ENCODE measurements at places on chromosomes 1 and 21.

DNA sequence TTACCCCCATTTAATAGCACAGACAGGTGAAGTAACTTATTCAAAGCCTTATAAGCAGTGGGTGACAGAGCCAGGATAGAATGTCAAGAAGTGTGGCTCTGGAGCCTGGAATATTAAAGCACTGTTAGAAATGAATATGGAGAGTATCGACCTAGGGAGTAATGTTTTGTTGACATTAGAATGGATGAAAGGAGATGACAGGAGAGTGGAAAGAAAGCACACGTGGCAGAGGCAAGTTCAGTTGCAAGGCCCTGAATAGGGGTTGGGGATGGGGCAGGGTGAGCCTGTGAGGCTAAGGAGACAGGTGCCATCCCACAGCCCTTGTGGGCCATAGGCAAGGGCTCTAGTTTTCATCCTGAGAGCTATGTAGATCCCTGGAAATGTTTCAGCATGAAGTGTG lies 125.5 kb upstream of the PLXNA2 start:
- DNase-seq, result no peak

DNA sequence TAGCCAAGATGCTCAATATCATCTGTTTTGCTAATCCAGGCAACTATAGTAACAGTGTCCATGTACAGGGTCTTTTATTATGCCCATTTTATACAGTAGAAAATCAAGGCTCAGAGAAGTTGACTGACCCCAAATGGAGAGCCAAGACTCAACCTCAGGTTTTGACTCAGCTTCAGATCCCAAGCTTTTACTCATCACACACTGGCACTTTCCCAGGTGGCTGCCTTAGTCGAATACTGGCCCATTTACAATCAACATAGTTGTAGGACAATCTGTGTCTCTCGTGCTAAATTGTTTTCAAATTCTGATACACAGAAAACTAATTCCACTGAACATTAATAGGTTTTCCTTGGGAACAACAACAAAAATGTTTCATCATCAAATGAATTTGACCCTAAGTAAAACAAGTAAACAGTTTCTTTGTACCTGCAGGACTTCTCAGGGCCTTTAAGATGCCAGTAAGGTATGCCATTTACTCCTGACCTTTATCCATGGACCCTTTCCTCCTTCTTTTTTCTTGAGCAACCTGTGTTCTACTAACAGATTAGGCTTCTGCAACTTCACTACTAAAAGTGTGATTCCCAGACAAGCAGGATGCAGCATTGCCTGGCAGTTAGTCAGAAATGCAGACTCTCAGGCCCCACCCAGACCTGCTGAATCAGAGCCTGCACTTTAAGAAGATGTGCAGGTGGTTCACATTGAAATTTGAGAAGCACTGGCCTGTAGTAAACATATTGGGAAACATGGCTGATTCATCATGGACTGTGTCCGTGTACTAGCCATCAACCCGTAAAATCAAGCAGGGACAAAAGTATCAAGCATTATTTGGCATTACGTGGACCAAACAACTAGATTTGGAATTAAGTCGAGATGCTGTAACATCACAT lies 128.8 kb downstream of the RRAGC start:
- no peak for DNase-seq

- peak; percentile 48 for DNase-seq
These were observed 186.9 kb upstream of the ADGRL4 start for GRCh38 chr1:79193211-79194079.

DNA sequence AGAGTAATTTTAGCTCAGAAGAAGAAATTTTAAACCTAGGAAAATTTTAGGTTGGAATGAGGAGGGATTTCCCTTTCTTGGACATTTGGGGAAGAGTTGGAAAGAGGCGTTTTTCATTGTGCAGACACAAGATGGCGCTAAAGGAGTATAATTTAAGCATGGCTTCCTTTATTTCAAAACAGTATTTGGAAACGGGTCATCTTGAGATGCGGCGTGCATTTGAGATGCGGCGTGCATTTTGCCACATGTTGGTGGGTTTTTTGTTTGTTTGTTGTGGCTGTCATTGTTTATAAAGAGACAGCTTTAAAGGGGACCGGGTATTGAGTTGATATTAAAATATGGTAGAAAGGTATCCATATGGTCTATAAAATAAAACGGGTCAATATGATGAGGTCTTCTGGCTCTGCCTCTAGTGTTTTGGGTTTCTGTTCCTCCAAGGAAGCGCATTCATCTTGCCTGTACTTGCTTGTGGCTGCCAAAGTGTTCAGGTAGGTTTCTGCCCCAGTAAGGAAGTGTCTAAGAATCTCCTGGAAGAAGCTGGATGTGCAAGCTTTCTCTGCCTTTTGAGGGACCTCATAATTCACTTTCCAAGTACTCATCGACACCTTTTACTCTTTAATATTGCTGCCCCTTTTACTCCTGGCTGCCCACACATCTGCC lies 210.3 kb downstream of the SLC35F3 start:
- DNase-seq, result no peak

GRCh38 chr1:224785040-224785328 lies 144.5 kb upstream of the DNAH14 start:
- DNase-seq, result no peak

GRCh38 chr1:212234431-212235395 lies 50.5 kb upstream of the PPP2R5A start:
- peak; percentile 58 for DNase-seq

- DNase-seq, result no peak
These were observed 2.0 kb downstream of the KRTAP10-9 start for GRCh38 chr21:44628707-44629391.

GRCh38 chr21:45351526-45352275 lies 53.3 kb upstream of the COL18A1 start:
- DNase-seq, result no peak

GRCh38 chr1:54833121-54833520 lies 32.0 kb upstream of the TTC22 start:
- no peak for DNase-seq

GRCh38 chr1:85132078-85132720 lies 68.6 kb downstream of the SYDE2 start:
- no peak for DNase-seq

- no peak for DNase-seq
These were observed 8.7 kb downstream of the COP1 start for GRCh38 chr1:176198413-176198812.

DNA sequence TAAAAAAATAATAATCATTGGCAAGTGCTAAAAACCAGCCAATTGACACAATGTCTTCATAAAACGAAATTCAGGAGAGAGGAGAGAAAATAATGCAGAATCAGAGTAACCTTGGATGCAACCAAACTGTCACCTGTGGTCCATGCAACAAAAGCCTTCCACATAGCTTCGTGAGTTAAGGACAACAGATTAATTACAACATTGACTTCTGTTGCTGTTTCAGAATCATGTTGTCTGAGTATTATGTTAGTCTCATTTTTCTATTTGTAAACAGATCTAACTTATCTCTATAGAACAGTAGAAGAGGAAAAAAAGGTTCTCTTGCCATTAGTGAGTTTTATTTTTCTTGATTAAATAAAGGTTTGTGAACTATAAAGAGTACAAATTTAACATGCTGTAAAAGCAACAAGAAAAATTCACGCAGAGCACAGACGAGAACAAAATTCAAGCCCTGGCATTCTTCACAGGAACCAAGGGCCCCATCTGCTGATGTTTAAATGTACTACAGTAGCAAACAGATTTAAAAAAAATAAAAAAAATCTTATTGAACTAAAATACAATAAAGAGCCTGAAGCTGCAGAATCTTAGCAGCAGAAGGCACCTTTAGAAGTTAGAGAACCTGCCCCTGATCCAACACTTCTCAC lies 381.1 kb upstream of the PKN2 start:
- DNase-seq, result no peak

DNA sequence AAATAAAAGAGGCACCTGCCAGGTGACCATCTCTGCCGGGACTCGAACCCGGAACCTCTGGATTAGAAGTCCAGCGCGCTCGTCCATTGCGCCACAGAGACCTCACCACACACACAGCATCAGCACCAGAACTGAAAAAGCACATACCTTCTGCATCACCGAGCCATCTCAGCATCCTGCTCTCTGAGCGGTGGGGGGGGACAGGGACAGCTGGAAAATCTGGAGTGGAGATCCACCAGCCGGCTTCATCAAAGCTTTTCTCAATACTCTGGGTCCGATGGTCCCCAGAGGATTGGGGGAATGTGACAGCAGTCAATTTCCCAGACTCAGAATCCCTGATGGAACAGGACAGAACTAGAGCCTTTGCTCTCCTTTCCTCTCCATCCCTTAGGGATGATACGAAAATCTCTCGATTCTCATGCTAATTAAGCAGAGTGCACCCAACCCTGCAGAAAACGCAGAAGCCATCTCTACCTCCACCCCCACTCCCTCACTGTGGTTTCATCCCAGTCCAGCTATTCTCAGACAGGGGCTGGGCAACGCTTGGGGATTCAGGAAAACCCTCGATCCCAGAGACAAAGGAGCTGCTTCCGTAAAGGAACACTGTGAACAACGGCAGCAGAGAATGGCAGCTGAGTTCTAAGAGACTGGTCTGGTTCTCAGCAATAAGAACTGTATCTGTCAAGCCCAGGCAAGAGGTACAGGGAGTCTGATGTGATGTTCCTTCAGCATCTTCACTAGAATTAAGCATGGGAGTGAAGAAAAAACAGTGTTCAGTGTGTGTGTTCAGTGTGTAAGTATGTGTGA lies 29.6 kb upstream of the CADM3 start:
- DNase-seq, result no peak

- no peak for DNase-seq
These were observed 76.9 kb upstream of the LYST start for GRCh38 chr1:235943581-235944114.

DNA sequence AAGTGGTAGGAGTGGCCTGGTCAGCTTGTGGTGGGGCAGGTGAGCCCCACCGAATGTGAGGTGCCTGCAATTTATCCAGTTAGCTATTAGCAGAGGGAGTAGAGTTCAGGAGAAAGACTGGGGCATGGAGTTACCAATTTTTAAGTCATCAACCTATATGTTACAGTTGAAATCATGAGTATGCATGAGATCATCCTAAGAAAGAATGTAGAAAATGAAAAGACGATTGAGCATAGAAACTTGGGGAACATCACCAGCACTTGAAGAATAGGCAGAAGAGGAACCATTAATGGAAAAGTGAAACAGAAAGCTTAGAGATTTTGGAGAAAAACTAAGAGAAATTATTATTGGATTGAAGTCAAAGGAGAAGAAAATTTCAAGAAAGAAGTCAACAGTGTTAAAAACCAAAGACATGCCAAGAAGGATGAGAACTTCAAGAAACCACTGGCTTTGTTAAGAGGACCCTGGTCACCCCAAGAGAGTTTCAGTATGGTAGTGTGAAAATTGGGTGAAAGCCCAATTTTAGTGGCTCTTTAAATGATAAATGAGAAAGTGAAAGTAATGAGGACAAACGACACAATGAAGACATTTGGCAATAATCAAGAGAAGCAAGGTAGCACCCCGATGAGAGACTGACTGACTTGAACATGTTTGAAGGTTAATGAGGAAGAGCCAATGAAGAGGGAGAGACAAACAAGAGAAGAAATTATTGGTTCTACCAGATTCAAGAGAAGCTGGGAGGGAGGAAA lies 36.7 kb downstream of the DNASE2B start:
- no peak for DNase-seq

DNA sequence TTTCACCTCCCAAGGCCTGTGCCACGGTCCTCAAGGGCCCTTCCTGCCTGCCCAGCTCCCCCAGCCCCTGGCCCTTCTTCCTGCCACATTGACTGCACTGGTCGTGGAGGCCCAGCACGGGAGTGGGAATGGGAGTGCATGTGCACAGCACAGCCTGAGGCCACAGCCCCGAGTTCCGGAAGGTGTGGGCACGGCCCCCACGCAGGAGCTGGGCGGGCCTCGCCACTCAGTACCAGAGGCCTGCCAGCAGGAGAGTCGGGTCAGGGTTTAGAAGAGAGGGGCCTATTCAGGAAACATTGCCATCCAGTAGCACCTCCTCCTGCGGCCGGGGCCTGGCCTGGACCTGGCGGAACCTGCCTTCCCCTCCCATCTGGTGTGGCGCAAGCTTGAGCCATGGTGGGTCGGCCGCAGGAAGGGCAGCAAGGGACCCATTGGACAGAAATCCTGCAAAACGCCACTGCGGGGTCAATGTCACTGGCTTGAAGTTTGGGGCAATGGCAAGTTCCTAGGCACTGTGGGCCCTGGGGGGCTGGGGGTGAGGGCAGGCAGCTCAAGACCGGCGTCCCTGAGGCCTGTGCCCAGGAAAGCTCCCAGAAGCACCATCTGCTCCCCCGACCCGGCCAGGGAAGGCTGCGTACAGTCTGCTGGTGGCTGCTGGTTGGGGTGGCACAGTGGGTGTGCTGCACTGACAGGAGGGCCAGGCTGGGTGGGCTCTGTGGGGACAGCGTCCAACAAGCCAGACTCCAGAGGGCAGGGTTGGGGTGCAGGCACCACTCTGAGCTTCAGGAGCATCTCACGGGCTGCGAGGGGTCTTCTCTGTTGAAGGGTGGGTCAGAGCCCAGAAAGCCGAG lies 1.8 kb upstream of the TMEM52 start:
- DNase-seq, result no peak

DNA sequence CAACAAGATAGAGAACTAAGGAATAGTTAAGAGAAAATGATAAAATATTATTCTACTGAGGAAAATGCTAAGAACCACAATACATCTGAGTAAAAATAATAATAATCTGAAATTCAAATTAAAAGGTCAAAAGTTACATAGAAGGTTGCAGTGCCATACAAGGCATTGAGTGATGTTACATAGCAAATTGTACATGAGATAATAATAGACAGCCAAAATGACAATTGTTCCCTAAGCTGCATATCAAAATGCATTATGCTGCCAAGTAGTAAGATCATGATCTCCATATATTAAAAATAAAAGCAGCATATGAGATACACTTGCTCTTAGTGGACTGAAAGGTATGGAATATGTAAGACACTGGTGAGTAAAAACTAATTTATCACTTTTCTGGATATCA lies 547.7 kb downstream of the KCNT2 start:
- no peak for DNase-seq

GRCh38 chr1:3644273-3644672 lies 5.6 kb downstream of the WRAP73 start:
- DNase-seq, result no peak

DNA sequence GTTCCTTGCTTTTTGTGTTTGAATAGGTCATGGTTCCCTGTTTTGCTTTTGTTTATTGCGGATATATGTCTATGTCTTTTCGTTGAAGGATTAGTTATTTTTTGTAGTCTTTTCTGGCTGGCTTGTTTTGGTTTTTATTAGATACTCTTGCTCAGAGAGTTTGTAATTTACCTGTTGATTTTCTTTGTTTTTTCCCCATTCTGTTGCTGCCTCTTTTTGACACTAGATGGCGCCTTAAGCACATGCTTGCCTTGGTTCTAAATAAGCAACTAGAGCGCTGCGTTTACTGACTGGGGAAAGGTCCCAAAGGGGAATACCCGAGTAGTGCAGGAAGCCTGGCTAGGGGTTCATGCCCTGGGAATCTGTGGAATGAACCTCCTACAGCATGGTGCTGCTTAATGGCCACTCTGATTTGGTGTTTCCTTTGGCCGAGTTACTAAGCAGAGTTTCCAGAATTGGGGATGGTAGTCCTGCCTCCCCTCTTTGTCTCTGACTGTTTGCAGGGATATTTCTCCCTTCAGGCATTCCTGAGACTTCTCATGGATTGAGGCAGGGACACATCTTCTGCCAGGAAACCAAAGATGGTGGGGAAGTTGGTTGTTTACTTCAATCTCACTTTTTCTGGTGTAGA lies 143.2 kb downstream of the PTPRU start:
- DNase-seq, result no peak
